SK-N-MC (cell line): ENCODE measurements at places on chromosomes 5 and 9.

DNA sequence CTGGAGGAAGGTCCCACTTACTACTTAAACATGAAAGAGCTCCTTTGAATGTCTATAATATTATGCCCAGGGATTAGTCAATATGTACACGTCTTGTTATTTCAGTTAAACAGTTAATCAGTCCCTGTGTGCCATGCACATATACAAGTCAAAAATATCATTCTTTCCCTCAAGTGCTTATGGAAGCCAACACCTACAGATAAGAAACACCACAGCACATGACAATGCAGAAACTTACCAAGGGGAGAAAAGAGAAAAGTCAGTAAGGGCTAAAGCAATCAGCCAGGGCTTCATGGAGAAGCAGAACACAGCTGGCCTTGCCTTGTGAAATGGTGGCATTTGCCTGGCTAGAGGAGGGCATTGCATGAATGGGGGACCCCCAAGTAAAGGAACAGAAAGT, 88.3 kb downstream of the SNCAIP start:
- DNase-seq: no peak

DNA sequence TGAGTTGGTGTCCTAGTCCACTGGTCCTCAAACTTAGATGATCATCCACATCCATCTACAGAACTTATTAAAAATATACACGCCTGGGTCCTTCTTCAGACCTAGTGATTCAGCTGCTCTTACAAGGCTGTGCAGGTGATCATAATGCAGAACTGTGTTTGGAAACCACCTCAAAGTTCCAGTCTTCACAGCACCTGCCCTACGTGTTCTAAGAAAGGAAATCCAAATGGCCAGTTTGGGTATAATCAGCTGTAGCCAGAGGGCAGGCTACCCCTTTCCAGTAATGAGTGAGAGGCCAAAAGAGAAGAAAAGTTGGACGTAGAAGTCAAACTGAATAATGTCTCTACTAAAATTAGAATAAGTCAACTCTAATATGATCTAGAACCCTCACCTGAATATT, 15.4 kb downstream of the REEP5 start:
- no peak for DNase-seq

- no peak for DNase-seq
Observed at GRCh38 chr5:124402144-124402581, 344.3 kb downstream of the ZNF608 start.

DNA sequence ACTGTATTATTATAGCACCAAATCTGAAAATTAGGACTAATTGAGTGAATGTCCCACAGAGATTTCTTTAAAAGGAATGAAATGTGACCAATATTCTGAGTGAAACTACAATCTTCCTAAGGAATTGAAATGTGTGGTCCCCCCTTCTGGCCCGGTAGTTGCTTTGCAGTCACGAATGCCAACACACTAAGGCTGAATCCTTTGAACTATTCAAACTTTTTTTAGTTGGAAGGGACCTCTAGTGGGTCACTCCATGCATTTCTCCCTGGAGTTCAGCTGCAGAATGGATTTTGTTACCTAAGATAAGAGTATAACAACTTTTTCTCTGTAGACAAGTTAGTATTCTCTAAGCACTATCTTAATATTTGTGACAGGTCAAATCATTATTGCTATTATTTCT, 2.8 kb downstream of the CDH6 start:
- no peak for DNase-seq

- DNase-seq: no peak
Observed at GRCh38 chr9:100160021-100160420, 61.0 kb downstream of the INVS start.

- no peak for DNase-seq
Observed at GRCh38 chr9:129198319-129199043, 20.4 kb upstream of the IER5L start.

DNA sequence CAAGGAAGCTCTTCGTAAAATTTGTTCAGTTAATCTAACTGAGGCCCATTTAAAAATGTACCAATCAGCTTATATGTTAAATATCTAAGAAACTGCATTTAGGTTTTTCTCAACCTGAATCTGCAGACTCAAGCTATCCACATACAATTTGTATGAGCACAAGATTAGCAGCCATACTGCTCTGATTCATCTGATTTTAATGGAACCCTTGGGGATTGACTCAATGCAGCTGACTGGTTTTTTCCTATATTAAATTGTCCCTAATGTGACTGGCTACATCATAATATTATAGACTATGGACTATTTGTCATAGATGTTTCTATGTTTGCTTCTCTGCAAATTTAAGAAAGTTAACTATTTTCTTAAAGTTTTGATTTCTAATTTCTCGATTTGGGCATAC, 451.0 kb upstream of the TUSC1 start:
- no peak for DNase-seq
